ENCODE measurements at places on chromosomes 1 and 21.

GRCh38 chr1:3244927-3245315 lies 175.9 kb downstream of the PRDM16 start:
- no peak for DNase-seq

GRCh38 chr1:159054427-159054826 lies 22.1 kb downstream of the AIM2 start:
- no peak for DNase-seq

DNA sequence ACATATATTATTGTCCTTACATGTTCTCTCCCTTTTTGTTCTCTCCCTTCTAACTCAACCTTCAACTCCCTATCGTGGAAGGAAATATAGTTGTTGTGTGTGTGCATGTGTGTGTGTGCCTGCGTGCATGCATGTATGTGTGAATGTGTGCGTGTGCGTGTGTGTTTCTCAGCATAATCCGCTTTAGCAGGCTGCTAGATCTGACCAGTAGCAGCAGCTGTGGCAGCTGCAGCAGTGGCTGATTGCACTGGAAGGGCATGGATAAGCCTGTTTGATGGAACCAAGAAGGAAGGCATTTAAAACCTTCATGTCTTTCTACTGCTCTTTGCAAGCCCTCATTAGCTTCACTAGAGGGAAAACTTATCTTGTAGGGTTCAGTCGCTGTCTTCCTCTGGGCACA lies 65.6 kb upstream of the IRF2BP2 start:
- no peak for DNase-seq

GRCh38 chr1:159208175-159208825 lies 3.6 kb downstream of the ACKR1 start:
- no peak for DNase-seq

- no peak for DNase-seq
Measured at GRCh38 chr1:232868793-232869491, 63.7 kb downstream of the MAP10 start.

GRCh38 chr1:77134359-77134758 lies 84.9 kb downstream of the PIGK start:
- no peak for DNase-seq

GRCh38 chr1:88973520-88974137 lies 18.8 kb downstream of the KYAT3 start:
- peak; percentile 3 for DNase-seq

- DNase-seq: no peak
Measured at GRCh38 chr1:156592158-156592909, 758 bp downstream of the NAXE start.

GRCh38 chr1:26145041-26145959 lies 13.6 kb upstream of the FAM110D start:
- peak; percentile 87 for DNase-seq

DNA sequence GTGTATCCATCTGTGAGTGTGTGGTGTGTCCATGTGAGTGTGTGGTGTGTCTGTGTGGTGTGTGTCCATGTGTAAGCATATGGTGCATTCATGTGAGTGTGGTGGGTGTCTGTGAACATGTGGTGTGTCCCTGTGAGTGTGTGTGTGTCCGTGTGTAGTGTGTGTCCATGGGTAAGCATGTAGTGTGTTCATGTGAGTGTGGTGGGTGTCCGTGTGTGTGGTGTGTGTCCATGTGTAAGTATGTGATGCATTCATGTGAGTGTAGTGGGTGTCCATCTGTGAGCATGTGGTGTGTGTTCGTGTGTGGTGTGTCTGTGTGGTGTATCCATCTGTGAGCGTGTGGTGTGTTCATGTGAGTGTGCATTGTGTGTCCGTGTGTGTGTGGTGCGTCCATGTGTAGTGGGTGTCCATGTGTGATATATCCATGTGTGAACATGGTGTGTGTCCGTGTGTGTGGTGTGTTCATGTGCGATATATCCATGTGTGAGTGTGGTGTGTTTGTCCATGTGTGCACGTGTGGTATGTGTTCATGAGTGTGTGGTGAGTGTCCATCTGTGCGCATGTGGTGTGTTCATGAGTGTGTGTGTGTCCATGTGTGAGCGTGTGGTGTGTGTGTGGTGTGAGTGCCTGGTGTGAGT lies 12.3 kb downstream of the SLC19A1 start:
- DNase-seq: no peak

DNA sequence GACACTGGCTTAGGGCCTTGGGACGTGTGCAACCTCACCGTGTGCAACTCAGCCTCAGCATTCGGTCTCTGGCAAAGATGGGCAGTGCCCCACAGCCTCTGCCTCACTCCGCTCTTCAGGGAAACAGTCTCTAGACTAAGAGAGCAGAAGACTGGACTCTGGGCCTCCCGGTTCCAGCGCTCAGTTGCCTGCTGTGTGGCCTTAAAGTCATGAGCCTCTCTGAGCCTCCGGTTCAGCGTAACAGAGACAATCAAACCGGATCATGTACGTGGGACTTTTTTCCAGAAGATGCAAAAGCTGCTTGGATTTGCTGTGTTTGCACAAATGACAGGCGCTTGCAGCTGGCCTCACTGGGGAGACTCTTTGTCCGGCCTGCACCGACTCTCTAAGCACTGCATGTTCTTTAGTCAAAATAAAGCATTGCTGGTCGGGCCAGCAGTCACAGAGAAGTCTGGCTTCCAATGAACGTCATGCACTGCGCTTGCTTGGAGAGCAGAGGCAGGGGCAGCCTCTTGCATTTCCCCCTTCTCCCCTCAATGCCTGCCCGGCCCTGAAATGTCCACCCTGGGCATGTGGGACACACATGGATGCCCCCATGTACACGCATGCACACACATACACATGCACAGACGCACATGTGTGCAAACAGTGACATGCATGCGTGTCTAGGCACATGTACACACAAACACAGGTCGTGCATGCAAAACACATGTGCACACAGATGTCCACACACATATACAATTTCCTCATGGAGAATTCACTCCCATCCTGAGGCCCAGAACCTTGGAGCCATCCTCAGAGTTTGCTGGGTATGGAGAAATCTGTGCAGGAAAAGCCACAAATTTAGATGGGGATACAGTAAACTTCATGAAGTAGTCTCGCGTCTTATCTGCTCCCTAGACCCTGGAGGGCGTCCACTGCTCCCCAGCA lies 152.4 kb downstream of the PRDM16 start:
- DNase-seq: no peak

DNA sequence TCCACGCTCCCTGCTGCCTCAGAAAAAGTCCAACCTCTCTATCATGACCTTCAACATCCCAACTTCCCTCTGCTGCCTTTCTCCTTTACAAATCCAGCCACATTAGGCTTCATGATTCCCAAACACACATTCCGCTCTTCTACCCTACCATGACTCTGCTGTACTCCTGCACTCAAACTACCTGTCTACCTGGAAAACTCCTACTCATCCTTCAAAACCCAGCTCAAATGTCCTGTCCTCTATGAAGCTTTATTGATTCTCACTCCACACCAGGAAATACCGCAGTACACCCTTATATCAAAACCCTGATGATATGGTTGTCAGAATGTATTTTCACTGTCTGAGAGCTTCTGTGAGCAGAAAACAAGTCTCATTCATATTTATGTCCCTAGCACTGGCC lies 8.9 kb downstream of the ARHGEF19 start:
- DNase-seq: no peak

GRCh38 chr1:55767171-55767570 lies 552.0 kb upstream of the USP24 start:
- no peak for DNase-seq

GRCh38 chr1:218686761-218687160 lies 341.6 kb downstream of the TGFB2 start:
- DNase-seq: no peak

DNA sequence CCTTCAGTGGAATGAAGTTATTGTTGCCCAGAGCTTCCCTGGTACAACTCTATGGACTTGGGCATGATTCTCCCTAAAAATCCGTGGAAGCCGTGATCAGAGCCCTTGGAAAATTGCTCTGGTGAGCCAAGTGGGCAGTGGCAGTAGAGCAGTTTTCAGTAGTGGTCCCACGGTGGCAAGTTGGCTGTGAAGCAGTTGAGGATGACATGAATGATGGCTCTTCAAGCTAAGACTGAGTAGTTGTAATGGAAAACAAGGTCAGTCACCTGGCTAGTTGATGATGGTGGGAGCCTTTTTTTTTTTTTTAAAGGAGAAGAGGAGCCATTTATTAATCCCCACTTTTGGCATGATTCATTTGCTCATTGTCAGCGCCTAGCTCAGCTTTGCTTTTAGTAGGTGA lies 36.2 kb downstream of the PBX1 start:
- no peak for DNase-seq

- DNase-seq: no peak
Measured at GRCh38 chr1:210920258-210920657, 213.7 kb downstream of the KCNH1 start.

- DNase-seq: no peak
Measured at GRCh38 chr1:94927405-94928175, 680 bp upstream of the CNN3 start.

DNA sequence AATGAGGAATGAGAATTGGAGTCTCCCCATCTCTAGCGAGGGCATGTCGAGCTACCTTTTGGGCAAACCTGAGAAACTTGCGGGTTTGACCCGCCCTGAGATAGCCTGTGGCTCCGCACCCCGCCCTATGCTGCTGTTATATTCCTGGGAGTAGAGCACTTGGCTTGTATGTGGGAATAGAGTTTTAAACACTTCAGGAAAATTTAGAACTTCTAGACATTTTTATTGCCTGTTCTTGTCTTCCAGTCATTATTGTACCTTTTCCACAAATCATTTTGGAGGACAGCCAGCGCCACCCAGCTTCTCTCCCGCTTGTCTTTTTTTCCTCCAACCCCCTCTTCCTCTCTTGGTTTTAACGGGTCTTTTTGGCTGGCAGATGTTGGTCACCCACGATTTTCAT lies 738 bp downstream of the GNPAT start:
- peak; percentile 4 for DNase-seq

- DNase-seq: no peak
Measured at GRCh38 chr1:223323491-223324484, 40.2 kb downstream of the SUSD4 start.

GRCh38 chr1:190759807-190760206 lies 282.1 kb upstream of the BRINP3 start:
- no peak for DNase-seq

DNA sequence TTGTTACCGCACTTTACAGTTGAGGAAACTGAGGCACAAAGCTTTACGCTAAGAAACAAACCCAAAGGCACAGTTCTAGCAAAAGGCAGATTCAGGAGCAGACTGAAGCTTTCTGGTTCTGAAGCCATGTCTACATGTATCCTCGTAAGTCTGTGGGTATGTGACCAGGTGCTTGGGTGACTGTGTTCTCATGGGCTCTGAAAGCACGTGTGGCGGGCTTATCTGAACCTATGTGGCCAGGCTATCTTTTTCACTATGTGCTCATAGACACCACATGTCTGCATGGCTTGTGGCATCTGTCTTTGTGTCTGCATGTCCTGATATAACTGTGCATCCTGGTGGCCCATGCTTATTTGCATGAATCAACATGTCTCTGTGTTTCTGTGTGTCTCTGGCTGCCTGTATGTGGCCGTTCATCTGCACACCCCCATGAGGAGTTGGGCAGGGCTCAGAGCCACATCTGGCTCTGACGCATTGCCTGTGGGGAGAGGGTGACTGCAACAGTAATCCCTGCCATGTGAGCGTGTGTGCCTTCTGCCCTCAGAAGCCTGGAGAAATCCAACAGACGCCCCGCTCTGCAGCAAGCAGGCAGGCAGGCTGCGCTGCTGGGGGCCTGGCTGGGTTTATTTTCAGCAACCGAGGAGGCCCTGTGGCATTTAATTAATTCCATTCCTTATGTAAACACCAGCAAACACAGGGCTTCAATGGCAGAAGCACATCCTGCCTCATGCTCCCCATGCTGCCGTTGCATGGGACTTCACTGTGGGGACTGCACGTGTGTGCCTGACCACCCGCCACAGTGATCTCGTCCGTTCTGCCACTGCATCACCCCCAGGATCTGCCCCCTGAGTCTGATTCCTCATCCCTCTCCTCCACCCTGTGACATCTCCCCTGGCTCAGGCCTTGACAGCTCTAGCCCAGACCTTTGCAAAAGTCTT lies 115.4 kb downstream of the TRABD2B start:
- no peak for DNase-seq

- no peak for DNase-seq
Measured at GRCh38 chr1:204493984-204494280, 673 bp downstream of the PIK3C2B start.

DNA sequence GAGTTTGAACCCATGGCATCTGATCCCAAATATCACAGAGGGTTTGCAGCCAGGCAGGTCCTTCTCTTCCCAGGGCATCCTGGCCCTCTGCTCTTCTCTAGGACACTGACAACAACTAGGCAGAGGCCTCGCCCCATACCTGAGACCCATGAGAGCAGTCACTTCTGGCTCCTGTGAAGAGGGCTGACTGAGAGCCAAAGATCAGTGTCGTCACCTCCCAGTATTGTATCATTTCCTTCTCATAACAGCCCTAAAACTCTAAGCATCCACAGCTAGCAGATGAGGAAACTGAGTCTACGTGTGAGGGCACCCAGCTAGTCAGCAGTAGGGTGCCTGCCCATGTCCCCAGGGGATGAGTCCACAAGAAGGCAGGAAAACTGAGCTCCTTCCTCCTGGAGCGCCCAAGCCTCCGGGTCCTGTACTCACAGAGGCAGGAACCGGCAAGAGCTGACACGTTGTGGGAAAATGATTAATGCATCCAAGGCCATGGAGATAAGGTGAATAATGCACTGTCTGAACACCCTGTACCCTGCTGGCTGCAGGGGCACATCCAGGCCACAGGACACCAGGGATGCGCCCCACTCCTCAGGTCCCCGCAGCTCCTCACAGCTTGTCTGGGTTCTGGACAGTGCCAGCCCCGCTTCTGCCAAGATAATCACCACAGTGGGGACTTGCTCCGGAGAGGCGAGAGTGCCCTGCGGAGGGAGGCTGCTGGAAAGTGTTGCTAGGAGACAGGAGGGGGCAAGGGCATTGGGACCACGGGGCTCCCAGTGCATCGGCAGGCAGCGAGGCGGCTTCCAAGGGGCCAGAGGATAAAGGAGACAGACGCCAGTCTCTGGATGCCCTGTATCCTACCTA lies 340.0 kb downstream of the NPHP4 start:
- DNase-seq: no peak

- DNase-seq: no peak
Measured at GRCh38 chr1:19909392-19909791, 14.0 kb downstream of the PLA2G2E start.

DNA sequence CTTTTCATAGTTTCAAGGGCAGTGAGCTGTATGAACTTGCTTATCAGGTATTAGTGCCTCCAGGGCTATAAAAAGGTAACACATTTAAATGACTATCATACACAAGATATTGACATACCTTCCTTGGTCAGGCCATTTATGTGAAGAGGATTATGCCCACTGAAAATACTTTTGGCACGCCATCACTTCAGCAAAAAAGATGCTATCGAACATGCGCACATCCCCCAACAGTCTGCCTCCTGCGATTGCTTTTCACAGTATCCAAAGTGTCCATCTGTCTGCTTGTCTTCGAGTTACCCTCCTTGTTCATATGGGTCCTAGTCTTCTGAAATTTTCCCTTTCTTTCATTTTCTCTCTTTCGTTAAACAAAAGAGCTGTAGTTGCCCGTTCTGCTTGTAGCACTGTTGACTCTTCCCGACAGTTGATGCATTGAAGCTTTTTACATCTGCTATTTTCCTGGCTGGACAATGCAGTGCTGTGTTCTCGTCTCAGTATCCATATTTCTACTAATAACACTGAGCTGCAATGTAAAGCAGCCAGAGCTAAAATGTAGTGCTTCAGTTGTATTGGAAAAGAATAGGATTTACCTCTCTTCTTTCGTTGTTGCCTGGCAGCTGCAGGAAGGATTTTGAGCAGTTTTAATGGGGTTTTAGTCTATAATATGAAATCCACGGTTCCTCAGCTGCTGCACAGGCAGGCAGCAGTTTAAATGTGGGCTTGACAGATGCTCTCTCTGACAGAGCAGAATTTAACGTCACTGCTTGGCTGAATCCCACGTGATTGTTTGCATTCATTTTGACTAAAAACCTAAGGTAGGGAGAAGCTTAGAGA lies at the start of gene B3GALT2:
B3GALT2 (minus strand) TSS at position 713 of the 831 bp plus-strand sequence. CDS start 5,051 bp downstream, outside the sequence.
- DNase-seq: peak; percentile 69

- no peak for DNase-seq
Measured at GRCh38 chr1:26171084-26172072, at the start of gene ZNF593OS. Gene ZNF593OS, minus strand, starts transcription at chr1:26171832. Its CDS starts 171 bp downstream, at chr1:26171661.

Measured in NCI-H2171 (cell line).